ENCODE measurements at places on chromosomes 16 and 17. TPM values are rescaled to one million over a fixed set of nuclear protein-coding genes. Genes with fewer than 3 reads are reported as not detected.

TNFRSF13B gene
- not detected for total RNA-seq

EFNB3 gene
- 0.93 TPM for total RNA-seq

DNA sequence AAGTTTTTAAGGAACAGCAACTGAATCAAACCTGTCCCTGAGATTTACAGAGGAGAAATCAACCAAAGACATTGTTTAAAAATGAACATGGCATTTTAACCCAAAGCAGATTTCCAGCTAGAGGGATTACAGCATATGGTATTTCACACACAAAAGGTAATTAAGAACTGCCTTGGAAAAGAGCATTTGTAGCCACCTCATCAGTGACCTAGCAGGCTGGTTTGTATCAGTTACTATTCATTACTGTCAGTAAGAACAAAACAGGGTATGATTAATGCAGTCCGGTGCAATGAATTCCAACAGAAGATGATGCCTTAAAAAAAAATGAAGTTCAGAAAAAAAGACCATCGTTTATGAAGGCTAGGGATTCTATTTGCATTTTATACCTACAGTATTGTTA is 219.9 kb downstream of the CHD9NB start:
- no peak for DNase-seq

DNA sequence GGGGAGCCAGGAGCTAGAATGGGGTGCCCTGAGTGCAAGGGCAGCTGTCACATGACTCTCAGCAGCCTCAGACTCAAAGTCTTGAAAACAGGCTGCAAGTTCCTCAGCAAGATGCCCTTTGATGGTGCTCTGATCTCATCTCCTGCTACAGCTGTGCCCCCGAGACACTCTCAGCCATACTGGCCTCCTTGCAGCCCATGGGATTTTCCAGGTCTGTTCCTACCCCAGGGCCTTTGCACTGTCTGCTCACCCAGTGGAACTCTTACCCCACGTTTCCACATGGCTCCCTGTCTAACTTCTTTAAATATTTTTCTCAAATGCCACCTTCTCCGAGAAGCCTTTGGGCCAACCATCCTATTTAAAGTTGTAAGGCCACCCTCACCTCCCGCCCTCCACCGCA is 146.9 kb downstream of the C16orf95 start:
- DNase-seq, result no peak

GRCh38 chr16:10817963-10818941 is at the start of gene TVP23A:
Gene TVP23A (minus strand): TSS chr16:10818794. CDS start chr16:10818493, 301 bp downstream.
- peak; percentile 52 for DNase-seq

GRCh38 chr16:53899431-53899830 is 195.5 kb downstream of the FTO start:
- DNase-seq, result no peak

DNA sequence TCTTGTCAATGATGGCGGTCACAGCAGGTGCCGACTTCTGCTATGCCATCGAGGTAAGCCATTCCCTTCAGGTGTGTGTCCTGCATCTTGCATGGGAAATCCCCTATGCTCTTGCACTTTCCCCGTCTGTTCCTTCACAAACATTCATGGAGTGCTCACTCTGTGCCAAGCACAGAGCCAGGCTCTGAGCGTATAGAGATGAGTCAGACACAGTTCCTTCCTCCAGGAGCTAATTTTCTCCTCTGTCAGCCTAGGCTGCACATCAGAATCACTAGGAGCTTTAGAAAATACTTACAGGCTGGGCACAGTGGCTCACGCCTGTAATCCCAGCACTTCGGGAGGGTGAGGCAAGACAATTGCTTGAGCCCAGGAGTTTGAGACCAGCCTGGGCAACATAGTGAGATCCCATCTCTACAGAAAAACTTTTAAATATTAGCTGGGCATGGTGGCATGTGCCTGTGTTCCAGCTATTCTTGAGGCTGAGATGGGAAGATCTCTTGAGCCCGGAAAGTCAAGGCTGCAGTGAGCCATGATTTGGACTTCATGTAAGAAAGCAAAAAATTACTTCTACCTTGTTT is 14.1 kb downstream of the PRMT7 start:
- no peak for DNase-seq

DNA sequence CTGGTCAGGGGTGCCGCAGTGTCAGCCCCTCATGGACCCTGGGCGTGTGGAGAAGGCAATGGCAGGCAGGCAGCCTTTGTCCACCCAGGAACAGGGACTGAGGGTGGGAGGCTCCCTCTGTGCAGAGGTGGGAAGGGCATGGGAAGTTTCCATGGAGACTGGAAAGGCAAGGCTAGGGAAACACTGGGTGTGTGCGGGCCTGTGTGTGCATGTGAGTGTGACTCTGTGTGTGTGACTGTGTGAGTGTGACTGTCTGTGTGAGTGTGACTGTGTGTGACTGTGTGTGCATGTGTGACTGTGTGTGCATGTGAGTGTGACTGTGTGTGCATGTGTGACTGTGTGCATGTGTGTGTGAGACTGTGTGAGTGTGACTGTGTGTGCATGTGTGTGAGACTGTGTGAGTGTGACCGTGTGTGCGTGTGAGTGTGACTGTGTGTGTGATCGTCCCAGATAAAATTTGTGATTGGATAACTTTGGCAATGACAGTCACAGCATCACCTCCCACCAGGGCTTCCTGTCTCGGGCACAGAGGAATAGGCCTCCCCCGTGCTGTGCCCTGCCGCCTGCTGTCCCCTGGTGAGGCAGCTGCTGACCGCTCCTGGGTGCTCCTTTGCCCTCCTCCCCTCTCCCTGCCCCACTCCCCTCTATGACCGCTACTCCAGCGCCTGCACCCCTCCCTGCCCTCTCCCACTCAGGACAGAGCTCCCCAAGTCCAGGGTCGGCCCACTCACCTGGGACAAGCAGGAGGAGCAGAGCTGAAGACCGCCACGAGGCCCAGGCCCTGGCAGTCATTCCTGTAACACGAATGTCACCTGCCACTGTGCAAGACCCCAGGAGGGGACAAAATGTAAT is 698 bp downstream of the CD300C start:
- DNase-seq, result no peak

GRCh38 chr17:38883592-38884526 is 14.0 kb downstream of the LASP1 start:
- DNase-seq, result no peak

- no peak for DNase-seq
Observed at GRCh38 chr17:73319766-73320165, 8.0 kb upstream of the CDC42EP4 start.

- DNase-seq, result no peak
Observed at GRCh38 chr17:72566671-72567484, 446.1 kb downstream of the SOX9 start.

GRCh38 chr16:84547546-84548061 is 43.1 kb upstream of the MEAK7 start:
- DNase-seq, result no peak
